Motor neuron (in vitro differentiated cells): ENCODE measurements at places on chromosomes 1 and 21. TPM values are rescaled to one million over a fixed set of nuclear protein-coding genes. Genes with fewer than 3 reads are reported as not detected.

The CLDN17 gene
- 0.38 TPM in 1 of 2 replicates, not detected in the other for total RNA-seq

The SLC66A1 gene
- 12.7 and 13.4 TPM in 2 replicates for total RNA-seq

The PGBD5 gene
- 16.2 and 18.1 TPM in 2 replicates for total RNA-seq

The NID1 gene
- 5.2 and 5.4 TPM in 2 replicates for total RNA-seq

The KCNQ4 gene
- 1.2 and 1.4 TPM in 2 replicates for total RNA-seq

The ZSCAN20 gene
- 6.7 and 7.5 TPM in 2 replicates for total RNA-seq

The DSCAM gene
- 6.4 and 7.3 TPM in 2 replicates for total RNA-seq

The DIRAS3 gene
- total RNA-seq: 5.8 and 6.2 TPM in 2 replicates

The ZCCHC17 gene
- 39.7 and 40.4 TPM in 2 replicates for total RNA-seq

The BARHL2 gene
- 0.13 and 0.27 TPM in 2 replicates for total RNA-seq

The CNST gene
- 45.0 and 46.7 TPM in 2 replicates for total RNA-seq

The OR2L13 gene
- total RNA-seq: 0.29 and 0.52 TPM in 2 replicates

The E2F2 gene
- 0.38 and 0.69 TPM in 2 replicates for total RNA-seq

The EXO1 gene
- total RNA-seq: 1.2 and 1.6 TPM in 2 replicates

The KRTAP11-1 gene
- not detected in 2 replicates for total RNA-seq

The DCST1 gene
- total RNA-seq: 0.16 and 0.44 TPM in 2 replicates

The ACKR1 gene
- 4.0 and 4.4 TPM in 2 replicates for total RNA-seq

The TNFAIP8L2 gene
- 0.60 and 1.5 TPM in 2 replicates for total RNA-seq

The S100A7A gene
- 0.81 TPM in 1 of 2 replicates, not detected in the other for total RNA-seq

The CRP gene
- 0.27 and 0.31 TPM in 2 replicates for total RNA-seq

The EFNA3 gene
- 0.71 and 0.97 TPM in 2 replicates for total RNA-seq

The XPR1 gene
- total RNA-seq: 150 and 173 TPM in 2 replicates

The PM20D1 gene
- total RNA-seq: 0.05 and 0.56 TPM in 2 replicates

The C1QB gene
- 0.61 TPM in 1 of 2 replicates, not detected in the other for total RNA-seq

The CFAP74 gene
- 0.15 and 0.52 TPM in 2 replicates for total RNA-seq

The CSF3R gene
- total RNA-seq: 3.5 and 4.0 TPM in 2 replicates

The CDCA8 gene
- 14.7 and 19.3 TPM in 2 replicates for total RNA-seq

The CELA3B gene
- total RNA-seq: not detected in 2 replicates

The VHLL gene
- 1.4 TPM in 2 replicates for total RNA-seq

The DNM3 gene
- 3.5 and 6.1 TPM in 2 replicates for total RNA-seq

The PMF1 gene
- 127 and 131 TPM in 2 replicates for total RNA-seq

The TNFSF18 gene
- 3.6 and 5.1 TPM in 2 replicates for total RNA-seq

The HHIPL2 gene
- total RNA-seq: 0.22 and 0.94 TPM in 2 replicates

The SIPA1L2 gene
- 15.7 and 16.4 TPM in 2 replicates for total RNA-seq

The LAMC1 gene
- 40.3 and 44.0 TPM in 2 replicates for total RNA-seq

The NFIA gene
- total RNA-seq: 8.3 and 11.6 TPM in 2 replicates

The RGS4 gene
- 160 and 165 TPM in 2 replicates for total RNA-seq

The LRRC38 gene
- 0.09 TPM in 1 of 2 replicates, not detected in the other for total RNA-seq

The COL11A1 gene
- total RNA-seq: 305 and 316 TPM in 2 replicates

The CD1B gene
- 0.24 TPM in 1 of 2 replicates, not detected in the other for total RNA-seq

The UTS2 gene
- total RNA-seq: not detected in 2 replicates

The AMY1A gene
- not detected in 2 replicates for total RNA-seq

The NBPF4 gene
- total RNA-seq: 0.20 and 0.32 TPM in 2 replicates

The KCNE2 gene
- 0.31 and 0.38 TPM in 2 replicates for total RNA-seq

The NBPF6 gene
- 0.21 TPM in 1 of 2 replicates, not detected in the other for total RNA-seq

The TMPRSS2 gene
- 0.29 TPM in 1 of 2 replicates, not detected in the other for total RNA-seq

The FNDC5 gene
- total RNA-seq: 296 and 297 TPM in 2 replicates

The GJC2 gene
- 1.4 and 1.6 TPM in 2 replicates for total RNA-seq

The PIGR gene
- total RNA-seq: 0.39 TPM in 1 of 2 replicates, not detected in the other

The NT5C1A gene
- total RNA-seq: 0.74 and 1.1 TPM in 2 replicates

The EXTL1 gene
- total RNA-seq: 9.2 and 13.7 TPM in 2 replicates

The MTMR11 gene
- total RNA-seq: 4.1 and 4.2 TPM in 2 replicates

The SPRR3 gene
- not detected in 2 replicates for total RNA-seq

The FAM72D gene
- 0.78 and 0.89 TPM in 2 replicates for total RNA-seq

The A3GALT2 gene
- 0.38 TPM in 1 of 2 replicates, not detected in the other for total RNA-seq

The MIGA1 gene
- total RNA-seq: 20.7 and 21.7 TPM in 2 replicates

The ALX3 gene
- 0.28 and 0.29 TPM in 2 replicates for total RNA-seq

The RBP7 gene
- 1.7 TPM in 1 of 2 replicates, not detected in the other for total RNA-seq
